ENCODE measurements at places on chromosomes 3 and 15. TPM values are rescaled to one million over a fixed set of nuclear protein-coding genes. Genes with fewer than 3 reads are reported as not detected.
A peak's percentile ranks its signal among the peaks of the same experiment; 100 is the strongest.

The ICE2 gene
- 76.7 TPM for total RNA-seq

The ITGA11 gene
- total RNA-seq, result 0.12 TPM

- DNase-seq, result peak; percentile 34
These were observed 41.1 kb upstream of the AP3B2 start for GRCh38 chr15:82750831-82751180.

GRCh38 chr15:65339920-65340319 lies 35.4 kb downstream of the RNU5B-1 start:
- no peak for DNase-seq

DNA sequence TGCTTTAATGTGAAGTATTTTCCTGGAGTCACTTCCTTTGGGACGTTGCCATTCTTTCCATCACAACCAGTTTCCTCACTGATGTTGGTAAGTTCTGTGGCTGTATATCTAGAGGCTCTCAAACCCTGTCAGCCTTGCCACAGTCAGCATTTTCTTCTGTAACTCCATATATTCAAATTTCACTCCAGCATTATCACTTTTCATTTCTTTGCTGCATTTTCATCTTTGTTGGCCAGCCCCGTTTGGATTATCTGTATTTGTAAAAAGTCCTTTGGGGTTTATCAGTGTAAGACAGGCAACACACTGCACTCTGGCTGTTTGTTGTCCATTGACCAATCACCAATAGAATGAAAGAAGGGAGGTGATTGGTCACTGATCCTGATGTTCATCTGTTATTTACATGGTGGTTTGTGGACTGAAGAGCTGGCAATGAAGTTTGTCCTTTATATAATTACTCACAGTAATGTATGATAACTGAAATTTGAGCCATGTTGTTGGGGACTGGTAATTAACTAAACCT lies 20.3 kb downstream of the GMPS start:
- DNase-seq, result no peak

GRCh38 chr15:47885920-47886319 lies 168.6 kb downstream of the SEMA6D start:
- DNase-seq, result no peak

GRCh38 chr3:44772099-44772442 lies 10.5 kb downstream of the KIF15 start:
- DNase-seq, result no peak

DNA sequence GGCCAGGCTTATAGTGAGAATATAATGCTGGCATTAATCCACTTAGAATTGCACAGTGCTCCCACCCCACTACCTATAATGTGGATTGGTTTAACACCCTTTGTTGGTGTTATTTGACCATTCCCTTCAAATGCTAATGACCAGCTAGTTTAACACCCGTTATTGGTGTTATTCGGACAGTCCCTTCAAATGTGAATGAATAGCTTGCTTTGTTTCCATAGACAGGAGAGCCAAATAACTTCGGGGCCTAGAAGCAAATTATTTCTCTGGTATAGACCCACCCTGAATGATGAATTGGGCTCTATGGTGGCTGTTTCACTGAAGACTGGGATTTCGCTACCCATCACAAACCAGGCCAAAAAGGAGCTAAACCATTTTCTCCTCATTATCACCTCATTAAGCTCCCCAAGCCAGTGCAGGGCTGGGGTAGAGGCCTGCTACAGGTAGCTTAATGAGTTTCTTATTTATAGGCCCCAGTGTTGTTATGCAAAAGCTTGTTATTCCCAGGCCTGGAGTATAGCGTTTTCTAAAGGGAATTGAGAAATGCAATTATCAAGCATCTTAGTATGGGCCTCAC lies 494.1 kb upstream of the DPH6 start:
- no peak for DNase-seq

The RAB7A gene
- 228 TPM for total RNA-seq

GRCh38 chr3:175511219-175511785 lies 652.2 kb downstream of the NAALADL2 start:
- no peak for DNase-seq

- DNase-seq, result no peak
These were observed 49.9 kb upstream of the BLM start for GRCh38 chr15:90667073-90667754.

DNA sequence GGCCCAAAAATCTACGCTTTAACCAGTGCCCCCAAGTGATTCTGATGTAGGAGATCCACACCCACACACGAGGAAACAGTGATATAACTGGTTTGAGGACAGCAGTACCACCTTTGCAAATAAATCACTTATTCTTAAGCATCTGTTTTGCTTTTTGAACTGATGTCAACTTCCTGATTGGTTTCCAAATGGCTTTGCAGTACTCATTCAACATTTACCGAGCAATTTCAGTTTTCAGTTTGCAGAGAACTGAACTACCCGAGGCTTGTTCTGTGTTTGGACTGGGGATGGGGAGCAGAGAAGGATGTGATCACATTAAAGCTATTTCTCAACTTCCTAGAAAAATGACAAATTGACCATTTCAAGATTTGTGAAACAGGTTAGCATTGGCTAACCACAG lies 1.1 kb upstream of the GYG1 start:
- no peak for DNase-seq

Data from activated naive CD4-positive, alpha-beta T cell treated with anti-CD3 and anti-CD28 coated beads for 36 hours (primary cell).